ENCODE measurements at places on chromosomes 12 and 14.

DNA sequence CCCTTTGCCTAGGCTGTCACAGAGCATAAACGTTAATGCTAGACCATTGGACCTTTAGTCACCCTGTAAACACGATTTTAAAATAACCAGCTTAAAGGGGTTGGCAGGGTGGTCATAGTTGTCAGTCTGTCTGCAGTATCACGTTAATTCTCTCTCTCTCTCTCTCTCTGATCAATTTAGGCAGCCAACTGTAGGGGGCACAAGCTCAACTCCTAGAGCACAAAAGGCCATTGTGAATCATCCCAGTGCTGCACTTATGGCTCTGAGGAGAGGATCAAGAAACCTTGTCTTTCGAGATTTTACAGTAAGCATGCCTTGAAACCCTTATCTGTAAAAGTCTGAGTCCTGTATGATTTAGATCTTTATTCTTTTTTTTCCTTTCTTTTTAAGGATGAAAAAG lies 97.1 kb downstream of the SCAF11 start:
- no peak for DNase-seq

DNA sequence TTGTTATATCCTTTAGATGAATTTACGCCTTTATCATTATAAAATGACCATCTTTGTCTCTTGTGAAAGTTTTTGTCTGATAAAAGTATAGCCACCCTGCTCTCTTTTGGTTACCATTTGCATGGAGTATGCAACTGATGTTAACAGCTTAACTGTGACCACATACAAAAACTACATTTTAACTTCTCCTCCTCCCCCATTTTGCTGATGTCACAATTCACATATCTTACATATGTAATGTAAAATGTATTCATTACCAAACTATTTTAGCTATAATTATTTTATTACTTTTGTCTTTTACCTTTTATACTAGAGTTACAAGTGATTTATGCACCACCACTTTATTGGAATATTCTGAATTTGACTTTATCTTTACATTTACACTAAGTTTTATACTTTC lies 184.5 kb upstream of the NPAS3 start:
- no peak for DNase-seq

DNA sequence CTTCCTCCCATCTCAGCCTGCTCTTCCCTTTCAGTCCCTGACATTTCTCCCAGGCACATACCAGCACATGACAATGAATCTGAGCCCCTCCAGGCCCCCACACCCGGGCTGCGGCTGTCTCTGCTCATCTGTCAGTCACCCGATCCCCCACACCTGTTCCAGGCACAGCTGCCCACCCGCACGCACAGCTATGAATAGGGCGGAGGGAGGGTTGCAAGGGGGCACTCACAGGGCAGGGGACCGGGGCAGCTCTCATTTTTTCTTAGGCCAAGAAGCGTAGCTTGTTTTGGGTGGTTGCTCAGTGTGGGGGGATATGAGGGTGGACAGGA lies 43.7 kb upstream of the TSPAN9 start:
- no peak for DNase-seq

GRCh38 chr12:111105294-111105693 lies 184.9 kb upstream of the MYL2 start:
- no peak for DNase-seq

DNA sequence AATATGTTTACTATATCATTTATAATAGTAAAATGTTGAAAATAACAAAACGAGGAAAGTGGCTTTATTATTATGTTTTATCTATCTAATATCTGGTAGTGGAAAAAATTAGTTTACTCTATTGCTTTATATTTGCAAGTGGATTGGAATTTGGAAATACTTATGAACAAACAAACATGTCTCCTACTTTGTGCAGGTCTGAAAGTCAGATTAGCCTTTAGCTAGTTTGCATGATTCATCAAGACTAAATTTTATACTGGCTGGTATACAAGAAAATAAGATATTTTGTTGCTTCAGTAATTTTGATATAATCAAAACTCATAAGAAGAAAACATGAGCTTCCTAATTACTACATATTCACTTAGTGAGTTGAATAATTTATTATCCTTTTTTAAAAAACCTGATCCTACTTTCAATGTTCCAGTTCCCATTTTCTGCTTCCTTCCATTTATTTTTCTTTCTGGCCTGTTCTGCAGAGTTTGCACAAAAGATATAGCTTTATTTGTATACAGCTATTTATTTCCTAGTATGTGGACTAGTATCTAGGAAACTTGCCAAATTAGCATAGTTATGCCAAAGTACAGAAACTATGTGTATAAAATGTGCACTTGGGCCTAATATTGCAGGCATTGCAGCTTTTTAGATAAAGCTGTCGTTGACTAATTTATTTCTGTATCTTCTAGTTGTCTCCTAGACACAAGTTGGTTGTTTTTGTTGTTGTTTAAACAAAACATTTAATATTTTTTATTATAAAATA lies 122.0 kb downstream of the AKAP6 start:
- no peak for DNase-seq

GRCh38 chr12:9032202-9032964 lies 43.0 kb downstream of the KLRG1 start:
- no peak for DNase-seq

DNA sequence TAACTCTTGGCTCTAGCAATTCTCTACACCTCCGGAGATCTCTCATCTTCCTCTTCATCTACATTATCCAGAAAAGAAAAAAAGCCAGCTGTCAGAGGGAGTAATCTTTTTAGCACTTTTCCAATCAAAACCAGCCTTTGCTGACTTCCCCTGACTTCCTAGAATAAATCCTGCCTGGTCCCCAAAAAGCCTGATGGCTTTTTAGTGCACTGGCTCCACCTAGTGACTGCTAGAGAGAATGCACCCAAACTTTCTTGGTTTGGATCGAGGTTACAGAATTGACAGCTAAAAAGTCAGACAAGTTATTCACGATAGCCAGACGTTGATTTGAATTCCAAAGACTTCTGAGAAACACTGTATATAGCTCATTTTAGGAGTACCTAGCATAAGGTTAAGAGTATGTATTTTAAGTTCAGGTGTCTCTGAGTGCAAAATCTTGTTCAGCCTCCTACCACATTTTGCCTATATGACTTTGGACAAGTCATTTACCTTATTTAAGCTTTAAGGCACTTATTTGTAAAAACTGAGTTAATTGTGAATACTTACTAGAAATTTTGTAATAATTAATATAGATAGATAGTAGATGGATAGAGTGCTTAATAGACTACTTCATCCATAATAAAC lies 185.7 kb upstream of the GRIN2B start:
- DNase-seq = peak; percentile 10

- DNase-seq = no peak
Observed at GRCh38 chr14:33835677-33836076, 115.2 kb downstream of the EGLN3 start.

DNA sequence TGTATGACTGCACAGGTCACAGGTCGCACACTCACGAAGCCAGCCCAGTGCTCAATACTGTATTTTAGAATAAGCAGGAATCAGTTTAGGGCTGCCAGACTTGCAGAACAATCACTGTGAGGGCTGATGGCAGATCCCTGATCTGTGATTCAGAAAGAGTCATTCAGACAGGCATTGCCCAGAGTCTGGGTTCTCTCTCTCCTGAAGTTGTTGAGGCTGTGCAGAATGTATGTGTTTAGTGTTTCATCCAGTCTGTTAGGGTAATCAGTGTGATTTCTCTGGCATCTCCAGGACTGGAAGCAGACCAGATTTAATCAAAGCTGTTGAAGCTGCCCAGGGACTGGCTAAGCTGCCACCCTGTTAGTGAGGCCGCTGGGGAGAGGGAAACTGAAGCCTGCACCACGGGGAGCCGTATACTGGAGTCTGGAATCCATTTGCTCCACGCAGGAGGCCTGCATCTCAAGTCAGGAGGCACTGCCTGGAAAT lies 69.3 kb downstream of the ETV6 start:
- no peak for DNase-seq

DNA sequence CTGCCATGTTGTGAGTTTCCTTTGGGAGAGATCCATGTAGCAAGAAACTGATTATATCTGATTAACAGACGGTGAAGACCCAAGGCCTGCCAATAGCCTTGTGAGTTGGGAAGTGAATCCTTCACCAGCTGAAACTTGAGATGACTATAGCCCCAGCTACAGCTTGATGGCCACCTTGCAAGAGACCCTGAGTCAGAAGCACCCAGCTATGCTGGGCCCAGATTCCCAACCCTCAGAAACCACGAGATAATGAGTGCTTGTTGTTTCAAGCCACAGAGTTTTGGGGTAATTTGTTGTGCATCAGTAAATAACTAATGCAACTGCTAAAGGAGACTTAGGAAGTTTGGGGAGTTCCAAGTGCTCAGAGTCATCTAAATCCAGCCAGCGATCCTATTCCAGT lies 80.3 kb downstream of the AVPR1A start:
- no peak for DNase-seq

GRCh38 chr14:61406675-61407074 lies 85.3 kb downstream of the PRKCH start:
- no peak for DNase-seq

DNA sequence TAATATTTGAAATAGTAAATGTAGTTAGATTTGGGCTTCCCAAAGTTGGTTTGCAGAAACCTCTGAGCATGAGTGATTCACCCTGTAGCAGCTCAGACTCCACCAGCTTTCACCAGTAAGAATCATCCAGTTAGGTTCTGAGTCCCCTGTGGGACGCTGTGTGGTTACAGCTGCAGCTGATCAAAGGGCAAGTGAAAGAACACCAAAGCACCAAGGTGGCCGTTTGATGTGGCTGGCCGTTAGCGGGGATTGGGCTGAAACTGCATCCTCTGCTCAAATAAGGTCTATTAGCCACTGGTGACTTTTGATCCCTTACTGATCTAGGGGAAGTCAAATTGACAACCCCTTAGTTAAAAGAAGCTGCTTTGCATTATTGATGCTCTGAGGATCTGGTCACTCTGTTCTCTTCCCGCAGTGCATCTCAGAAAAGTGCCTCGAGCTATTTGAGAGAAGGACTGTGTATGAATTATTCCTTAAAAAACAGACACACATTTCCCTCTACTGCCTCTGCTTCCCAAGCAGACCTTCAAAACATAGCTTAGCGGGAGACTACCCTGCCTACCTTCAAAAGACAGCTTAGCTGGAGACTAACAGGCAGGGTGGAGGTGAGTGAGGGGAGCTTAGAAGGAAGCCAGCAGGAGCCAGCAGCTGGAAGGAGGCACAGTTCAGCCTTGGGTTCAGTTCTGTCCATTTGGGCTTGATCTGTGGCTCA lies 3.7 kb downstream of the ABHD12B start:
- DNase-seq = peak; percentile 28

GRCh38 chr14:90674043-90674670 lies 142.1 kb downstream of the TTC7B start:
- DNase-seq = no peak
